Stimulated activated naive CD4-positive, alpha-beta T cell treated with Interleukin-2 at 50 U/mL for 16 hours (primary cell): ENCODE measurements at places on chromosomes 2 and 18.

DNA sequence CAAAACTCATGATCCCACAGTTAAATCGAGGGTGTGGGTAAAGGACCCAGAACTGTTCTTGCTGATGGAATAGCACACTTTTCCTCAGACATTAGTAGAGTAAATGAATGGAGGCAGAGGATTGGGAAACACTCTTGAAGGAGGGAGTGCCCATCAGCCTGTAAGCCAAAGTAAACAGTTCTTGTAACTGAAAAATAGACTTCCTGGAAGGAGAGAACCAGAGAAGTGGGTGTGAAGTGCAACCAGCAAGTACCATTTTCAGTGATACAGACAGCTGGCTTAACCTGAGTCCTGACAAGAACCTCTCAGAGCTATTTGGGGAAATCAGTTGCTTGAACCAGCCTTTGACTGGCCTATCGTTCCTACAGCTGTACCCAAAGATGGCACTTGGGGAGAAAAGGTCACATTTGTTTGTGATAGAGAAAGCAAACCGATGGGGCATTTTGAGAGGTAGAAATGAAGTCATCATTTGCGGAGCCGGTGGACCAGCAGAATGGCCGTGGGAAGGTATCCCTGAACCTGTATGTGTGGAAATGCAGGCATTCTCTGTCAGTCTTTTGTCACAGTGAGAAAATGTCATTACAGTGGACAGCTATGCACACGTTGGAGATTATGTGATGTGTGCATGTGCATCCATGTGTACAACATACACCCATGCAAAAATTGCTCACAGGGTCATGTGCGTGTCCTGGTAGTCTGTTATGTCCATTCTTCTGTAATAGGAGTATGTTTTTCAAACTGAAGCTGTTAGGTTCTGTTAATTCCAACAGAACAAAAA lies 17.8 kb downstream of the CRIM1 start:
- DNase-seq, result no peak

DNA sequence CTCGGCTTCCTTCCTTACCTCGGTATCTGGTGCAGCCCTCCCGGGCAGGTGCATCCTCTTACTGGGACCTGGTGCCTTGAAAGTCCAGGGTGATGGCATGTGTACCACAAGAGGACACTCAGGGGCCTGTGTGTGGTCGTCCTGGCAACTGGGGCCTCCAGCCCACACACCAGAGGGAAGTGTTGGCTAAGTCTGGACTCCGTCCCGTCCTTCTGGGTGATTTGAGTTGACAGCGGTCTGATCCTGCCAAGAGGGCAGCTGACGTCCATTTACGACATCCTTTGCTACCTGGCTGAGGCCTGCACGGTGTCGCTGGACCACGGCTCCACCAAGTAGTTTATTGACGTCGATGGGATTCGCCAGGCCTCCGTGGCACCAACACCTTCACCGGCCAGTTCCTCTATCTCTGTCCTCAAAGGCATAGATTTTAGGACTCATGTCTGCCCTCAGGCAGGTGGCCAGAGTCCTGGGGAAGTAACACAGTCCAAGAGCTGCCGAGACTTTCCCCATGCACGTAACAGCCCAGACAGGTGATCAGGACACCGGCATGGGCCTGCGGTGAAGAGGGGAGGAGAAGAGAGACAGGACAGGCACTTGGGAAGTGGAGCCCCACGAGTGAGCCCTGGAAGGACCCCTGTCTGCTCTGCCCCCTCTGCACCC lies 186.0 kb upstream of the HDAC4 start:
- no peak for DNase-seq

DNA sequence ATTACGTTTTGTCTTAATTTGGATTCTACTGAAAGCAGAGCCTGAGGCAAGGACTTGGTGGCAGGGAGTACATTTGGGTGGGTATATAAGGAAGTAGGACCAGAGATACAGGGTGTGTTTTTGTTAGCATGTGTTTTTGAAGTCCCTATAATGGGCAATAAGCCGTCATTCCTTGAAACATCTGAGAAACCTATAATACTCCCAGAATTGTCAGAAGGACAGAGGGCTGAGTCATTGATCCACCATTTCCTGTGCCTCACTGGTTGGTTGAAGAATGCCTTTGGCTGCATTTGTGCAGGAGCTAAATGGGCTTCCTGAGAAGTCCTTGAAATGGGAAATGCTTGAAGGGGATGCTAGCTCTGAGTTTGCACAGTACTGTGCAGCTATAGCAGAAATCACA lies 281.8 kb upstream of the ZEB2 start:
- DNase-seq, result no peak

GRCh38 chr2:11577101-11577883 lies 43.4 kb downstream of the GREB1 start:
- no peak for DNase-seq
